ENCODE measurements at places on chromosomes 5 and 9. TPM values are rescaled to one million over a fixed set of nuclear protein-coding genes. Genes with fewer than 3 reads are reported as not detected.

- no peak for DNase-seq
Observed at GRCh38 chr5:106331415-106331814, 1339.3 kb downstream of the EFNA5 start.

- peak; percentile 66 for DNase-seq
Observed at GRCh38 chr5:139844472-139845145, 49.0 kb downstream of the PSD2 start.

- no peak for DNase-seq
Observed at GRCh38 chr9:78954286-78954685, 617.5 kb upstream of the TLE4 start.

DNA sequence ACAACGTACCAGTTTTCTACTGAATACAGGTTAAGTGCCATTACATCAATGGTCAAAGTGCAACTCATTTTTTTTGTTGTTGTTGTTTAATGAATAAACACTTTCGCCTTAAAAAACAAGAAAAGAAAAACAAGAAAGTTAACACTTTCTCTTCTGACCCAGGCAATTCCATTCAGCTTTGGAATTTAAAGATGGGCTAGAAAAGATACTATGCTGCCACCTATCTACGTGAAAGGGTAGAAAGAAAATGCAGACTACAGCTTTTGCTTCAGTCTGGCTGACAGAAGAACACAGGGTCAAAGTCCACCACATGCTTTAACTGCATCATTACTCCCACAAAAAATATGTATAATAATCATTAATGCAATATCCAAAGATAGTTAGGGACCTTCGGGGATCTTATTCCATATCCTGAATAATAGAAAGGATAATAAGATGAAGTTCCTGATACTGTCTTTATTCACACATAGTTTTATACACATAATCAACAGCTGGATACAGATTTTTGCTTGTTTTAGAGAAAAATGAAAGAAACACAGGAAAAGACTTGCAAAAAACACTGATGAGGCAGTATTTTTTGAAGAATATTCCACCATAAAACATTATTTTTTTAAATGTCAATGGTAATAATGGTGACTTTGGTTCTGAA, 40.4 kb downstream of the ZDHHC21 start:
- DNase-seq: no peak

GPR151 gene
- total RNA-seq: not detected

DNA sequence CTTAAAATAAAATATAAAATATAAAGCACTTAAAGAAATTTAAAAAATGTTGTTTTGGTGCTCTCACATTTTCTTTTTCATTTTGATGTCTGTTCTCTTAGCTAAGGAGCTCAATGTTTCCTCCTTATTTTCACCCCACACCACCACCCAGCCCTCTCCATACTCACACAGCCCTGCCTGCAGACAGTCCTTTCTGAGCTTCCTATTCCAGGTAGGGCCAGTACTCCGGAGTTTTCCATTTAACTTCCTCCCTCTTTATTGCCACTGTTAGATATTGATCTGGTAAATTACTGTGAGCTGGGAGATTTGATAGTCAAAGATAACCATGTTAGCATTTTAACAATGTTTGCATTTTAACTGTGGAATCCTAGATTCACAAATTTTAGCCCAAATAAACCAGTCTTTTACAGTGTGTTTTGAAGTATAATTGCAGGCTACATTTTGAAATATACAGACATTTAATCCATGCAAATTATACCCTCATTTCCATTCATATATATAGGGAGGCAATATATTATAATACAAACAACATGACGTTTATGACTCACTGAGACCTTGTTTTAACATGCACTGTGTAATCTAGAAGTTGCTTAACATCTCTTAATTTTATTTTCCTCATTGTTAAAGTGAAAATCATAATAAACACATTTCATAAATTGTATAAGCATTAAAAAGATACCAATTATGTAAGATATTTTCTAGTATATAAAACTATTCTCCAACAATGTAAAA, 927.1 kb downstream of the NR2F1-AS1 start:
- no peak for DNase-seq

DNA sequence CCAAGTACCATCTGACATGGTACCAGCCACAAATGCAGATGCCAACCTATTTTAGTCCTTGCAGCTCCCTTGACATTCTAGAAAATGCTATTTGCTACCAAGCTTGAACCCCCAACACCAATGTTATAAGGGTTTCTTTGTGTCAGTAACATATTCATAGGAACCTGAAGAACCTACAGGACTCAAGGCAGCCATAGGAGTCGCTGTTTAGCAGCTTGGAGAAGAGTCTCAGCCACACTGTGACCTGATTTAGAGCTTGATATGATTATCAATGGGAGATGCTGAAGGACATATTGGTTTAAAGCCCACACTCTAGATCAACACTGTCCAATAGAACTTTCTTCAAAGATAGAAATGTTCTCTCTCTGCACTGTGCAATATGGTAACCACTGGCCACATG, 6.4 kb upstream of the ZFR start:
- no peak for DNase-seq

LURAP1L gene
- total RNA-seq: 4.6 TPM

GRCh38 chr5:38636626-38637025, 80.2 kb upstream of the LIFR start:
- DNase-seq: no peak

GRCh38 chr5:35302544-35302943, 72.3 kb upstream of the PRLR start:
- no peak for DNase-seq

GRCh38 chr5:13780081-13780480, 164.4 kb downstream of the DNAH5 start:
- no peak for DNase-seq

OR1Q1 gene
- not detected for total RNA-seq

DNA sequence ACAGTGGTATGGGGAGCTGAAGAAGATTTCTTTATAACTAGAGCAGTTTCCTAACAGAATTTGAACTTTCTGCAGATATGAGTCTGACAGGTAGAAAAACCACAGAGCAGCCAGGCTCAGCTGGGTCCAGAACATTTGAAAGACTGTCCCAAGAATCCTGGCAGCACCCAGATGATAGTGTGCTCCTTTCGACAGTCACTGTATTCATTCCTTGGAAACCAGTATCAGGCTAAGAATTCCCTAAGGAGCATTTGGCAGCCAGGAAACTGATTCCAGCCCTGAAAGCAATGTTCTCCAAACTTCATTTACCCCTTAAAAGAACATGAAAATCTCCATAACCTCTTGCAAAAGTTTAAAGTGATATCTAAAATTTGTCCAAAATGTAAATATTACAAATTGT, 123.0 kb upstream of the MTAP start:
- no peak for DNase-seq

DNA sequence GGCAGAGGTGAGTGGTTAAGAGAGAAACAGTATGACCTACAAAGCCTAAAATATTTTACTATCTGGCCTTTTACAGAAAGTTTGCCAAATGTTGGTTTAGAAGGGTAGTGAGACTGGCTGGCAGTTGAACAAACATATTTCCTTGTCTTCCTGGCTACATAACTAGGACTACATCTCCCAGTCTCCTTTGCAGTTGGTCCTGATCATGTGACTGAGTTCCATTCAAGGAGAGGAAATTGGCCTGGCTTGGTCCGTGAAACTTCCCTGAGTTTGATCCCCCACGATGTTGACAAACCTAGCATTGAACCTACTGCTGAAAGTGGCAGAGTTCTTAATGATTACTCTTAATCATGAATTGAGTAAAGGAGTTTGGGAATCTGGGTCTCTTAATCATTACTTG, 280.8 kb downstream of the SLIT3 start:
- DNase-seq: no peak

GRCh38 chr5:57172466-57173318, 1.2 kb upstream of the GPBP1 start:
- DNase-seq: no peak

- no peak for DNase-seq
Observed at GRCh38 chr5:141692919-141693725, 11.1 kb upstream of the ARAP3 start.

DNA sequence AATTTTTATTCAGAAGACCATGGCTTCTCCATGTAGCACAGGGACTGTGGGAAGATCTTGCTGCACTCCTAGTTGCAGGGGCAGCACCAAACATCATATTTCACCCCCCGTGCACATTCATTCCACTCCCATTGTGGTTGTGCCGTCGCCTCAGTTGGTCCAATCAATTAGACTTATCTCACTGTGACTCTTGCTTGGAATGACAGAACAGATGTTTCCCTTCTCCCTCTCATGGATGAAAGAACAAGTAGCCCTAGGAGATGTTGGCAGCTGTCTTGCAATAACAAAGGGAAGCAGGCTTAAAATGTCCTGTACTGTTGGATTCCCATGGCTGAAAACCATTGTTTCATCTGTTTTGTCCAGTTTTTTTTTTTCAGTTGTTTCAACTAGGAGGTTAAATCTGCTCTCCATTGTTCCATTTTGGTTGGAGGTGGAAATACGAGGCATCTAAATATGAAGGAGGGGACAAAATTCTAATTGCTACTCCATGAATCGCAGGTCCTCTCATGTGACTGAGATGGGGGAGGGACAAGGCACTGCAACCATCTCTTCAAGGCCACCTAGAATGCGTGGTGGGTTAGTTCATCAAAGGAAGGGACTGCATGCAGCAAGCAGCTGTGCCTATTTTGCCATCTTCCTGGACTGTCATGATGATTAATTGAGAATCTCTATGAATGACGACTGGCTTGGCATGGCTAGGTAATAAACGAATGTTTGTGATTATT, 214.4 kb downstream of the NSG2 start:
- DNase-seq: no peak

Data from heart right ventricle (tissue), 16 donors.